Iris pigment epithelial cell (primary cell): ENCODE measurements at places on chromosomes 3 and 15.

DNA sequence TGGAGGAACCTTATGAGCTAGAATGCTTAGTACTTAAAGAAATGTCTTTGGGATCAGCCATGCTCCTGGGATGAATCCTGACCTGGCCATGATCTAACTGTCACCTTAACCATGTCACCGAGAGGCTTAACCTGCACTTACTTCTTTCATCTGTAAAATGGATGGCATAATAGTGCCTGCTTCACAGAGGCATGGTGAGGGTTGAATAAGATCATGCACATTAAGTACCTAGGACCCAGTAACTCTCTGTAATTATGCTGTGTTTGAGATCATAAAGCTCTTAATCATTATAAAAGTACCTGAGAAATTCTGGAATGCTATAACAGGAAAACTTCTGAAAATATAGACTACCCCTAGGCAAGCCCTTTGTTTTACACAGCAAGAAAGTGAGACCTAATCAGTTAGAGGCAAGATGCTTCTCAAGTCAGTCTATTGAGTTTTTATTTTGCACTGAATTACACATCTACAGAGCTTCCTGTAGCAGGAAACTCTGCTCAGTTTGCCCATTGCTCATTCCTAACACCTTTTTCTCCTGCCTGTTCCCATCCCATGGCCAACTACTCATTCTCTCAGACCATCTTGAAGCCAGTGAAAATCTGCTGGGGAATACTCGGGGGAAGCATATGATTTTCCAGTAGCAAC lies 1015.5 kb upstream of the CFAP20DC start:
- no peak for DNase-seq

GRCh38 chr15:34584330-34584668 lies 848 bp upstream of the GOLGA8B start:
- DNase-seq, result no peak

DNA sequence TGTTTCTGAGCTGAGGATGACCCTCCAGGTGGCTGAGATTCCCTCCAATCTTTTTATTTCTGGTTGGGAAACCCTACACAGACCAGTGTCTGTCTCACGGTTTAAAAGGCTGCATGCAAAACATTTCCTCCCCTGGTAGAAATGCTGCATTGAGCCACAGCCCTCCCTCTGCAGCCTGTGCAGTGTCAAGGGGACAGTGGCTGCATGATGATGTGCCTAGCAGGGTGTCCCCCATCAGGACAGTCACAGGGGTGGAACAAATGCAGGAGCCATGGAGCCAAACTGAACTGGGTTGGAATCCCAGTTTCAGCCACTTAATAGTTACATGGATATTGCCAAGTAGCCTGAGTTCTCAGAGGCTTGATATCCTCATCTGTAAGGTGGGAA lies 147.9 kb upstream of the CTDSPL start:
- no peak for DNase-seq

DNA sequence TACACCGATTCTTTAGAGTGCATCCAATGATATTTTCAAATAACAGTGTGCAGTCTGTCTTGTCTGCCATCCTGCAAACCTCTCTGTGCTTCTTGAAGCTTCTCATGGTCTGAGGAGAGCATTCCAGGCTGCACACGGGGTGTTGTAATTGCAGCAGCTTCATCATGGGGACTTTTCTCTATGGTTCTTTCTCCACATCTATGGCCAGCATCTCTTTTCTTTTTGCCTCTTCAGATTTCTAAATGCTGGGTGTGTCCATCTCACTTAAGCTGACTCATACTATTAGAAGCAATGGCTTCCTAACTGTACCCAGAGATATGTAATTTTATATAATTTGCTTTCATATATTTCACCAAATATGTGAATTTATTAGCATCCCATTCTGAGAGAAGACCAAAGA lies 63.8 kb upstream of the EPHB3 start:
- DNase-seq, result no peak

DNA sequence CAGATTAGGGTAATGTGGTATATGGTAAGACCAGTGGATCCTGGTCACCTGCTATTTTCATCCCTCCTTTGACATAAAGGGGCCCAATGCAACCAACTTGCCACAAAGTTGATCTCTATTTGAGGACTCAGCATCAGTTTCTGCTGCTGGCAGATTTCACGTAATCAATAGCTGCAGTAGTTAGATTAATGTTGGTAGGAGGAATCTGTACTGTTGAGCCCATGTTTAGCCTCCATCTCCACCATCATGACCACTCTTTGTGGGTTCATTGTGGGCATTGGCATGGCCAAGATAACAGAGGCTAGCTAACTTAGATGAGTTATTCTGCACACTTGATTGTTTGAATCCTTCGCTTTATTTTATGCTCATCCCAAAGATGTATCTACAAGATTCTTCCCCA lies 29.9 kb downstream of the CGGBP1 start:
- no peak for DNase-seq

DNA sequence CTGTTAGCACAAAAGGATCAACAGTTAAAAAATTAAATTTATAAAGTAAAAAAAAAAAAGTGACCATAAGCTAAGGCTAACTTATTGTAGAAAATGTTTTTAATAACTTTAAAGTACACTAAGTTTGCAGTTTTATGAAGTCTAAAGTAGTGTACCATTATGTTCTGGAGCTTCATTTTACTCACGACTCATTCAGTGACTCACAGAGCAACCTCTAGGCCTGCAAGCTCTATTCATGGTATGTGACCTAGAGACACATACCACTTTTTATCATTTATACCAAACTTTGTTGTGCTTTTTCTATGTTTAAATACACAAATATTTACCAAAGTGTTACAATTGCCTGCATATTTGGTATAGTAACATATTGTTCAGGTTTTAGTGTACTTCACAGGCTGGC lies 1552.3 kb downstream of the OTOL1 start:
- no peak for DNase-seq

GRCh38 chr3:29370476-29371420 lies 89.9 kb downstream of the RBMS3 start:
- DNase-seq, result no peak

DNA sequence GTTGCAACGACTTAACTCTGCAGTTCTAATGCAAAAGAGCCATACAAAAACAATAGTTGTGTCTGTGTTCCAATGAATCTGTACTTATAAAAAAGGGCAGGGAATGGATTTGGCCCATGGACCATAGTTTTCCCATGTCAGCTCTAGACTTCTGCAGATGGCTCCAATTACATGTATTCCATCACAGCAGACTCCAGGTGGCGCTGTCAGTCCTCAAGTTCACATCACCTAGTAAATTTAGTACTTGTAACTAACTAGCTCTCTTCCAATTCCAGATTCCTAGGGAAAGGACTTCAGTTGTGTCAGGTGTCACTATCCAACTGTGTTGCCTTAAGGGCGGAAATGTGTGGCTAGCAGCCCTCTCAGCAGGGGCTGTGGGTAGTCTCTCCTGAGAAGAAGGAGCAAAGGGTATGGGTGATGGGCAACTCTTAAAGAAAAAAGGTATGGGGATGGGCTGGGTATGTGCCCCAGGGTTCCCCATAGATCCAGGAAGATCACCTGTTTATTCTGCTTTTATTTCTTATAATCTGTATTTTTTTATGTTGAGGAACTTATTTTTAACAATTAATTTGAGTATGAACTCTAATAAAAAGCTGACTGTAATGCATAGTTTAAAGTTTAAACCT lies 36.2 kb downstream of the BBS4 start:
- DNase-seq, result peak; percentile 79

DNA sequence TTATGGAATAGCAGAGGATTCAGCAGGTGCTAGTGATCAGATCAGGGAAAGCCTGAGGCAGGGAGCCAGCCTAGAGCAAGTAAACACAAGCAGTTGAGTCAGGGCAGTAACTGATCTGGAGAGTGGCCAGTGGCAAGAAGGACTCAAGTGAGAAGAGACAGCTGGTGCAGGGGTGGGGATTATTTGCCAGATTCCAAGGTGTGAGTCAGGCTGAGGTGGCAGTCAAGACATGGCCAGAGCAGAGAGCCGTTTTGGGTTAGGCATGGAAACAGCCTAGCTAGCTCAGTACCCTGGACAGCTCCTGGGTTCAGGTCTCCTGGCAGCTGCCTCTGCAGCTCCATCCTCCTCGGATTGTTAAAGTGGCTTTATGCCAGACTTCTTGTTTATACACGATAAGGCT lies 281.9 kb upstream of the ONECUT1 start:
- peak; percentile 38 for DNase-seq

- peak; percentile 51 for DNase-seq
Measured at GRCh38 chr3:48504051-48504946, at the start of gene SHISA5. Gene SHISA5 (minus strand): TSS chr3:48504174. CDS start chr3:48504094, 80 bp downstream.

GRCh38 chr15:69815793-69816192 lies 281.9 kb downstream of the TLE3 start:
- no peak for DNase-seq

- DNase-seq, result no peak
Measured at GRCh38 chr3:18122264-18122663, 302.9 kb downstream of the SATB1 start.

- peak; percentile 70 for DNase-seq
Measured at GRCh38 chr15:31328428-31328968, 1.9 kb downstream of the KLF13 start.

DNA sequence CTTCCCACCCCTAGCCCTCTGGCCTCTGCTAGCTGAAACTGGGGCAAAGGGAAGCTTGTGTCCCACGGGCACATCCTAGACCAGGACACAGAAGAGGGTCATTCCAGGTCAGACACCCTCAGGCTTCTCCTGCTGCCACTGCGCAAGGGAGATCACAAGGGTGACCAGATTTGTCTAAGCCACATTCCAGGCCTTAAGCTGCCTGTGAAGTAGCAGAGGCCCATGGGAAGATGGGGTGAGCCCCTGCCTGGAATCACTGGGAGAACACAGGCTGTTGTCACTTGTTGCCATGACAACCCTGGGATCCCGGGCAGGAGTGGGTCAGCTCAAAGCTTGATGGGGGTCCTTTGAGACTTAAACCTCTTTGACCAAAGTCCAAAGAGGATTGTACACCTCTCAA lies 10.8 kb downstream of the STRA6 start:
- DNase-seq, result no peak

GRCh38 chr3:134838599-134838998 lies 43.5 kb downstream of the EPHB1 start:
- no peak for DNase-seq

GRCh38 chr3:15572138-15572537 lies 29.2 kb downstream of the HACL1 start:
- no peak for DNase-seq

DNA sequence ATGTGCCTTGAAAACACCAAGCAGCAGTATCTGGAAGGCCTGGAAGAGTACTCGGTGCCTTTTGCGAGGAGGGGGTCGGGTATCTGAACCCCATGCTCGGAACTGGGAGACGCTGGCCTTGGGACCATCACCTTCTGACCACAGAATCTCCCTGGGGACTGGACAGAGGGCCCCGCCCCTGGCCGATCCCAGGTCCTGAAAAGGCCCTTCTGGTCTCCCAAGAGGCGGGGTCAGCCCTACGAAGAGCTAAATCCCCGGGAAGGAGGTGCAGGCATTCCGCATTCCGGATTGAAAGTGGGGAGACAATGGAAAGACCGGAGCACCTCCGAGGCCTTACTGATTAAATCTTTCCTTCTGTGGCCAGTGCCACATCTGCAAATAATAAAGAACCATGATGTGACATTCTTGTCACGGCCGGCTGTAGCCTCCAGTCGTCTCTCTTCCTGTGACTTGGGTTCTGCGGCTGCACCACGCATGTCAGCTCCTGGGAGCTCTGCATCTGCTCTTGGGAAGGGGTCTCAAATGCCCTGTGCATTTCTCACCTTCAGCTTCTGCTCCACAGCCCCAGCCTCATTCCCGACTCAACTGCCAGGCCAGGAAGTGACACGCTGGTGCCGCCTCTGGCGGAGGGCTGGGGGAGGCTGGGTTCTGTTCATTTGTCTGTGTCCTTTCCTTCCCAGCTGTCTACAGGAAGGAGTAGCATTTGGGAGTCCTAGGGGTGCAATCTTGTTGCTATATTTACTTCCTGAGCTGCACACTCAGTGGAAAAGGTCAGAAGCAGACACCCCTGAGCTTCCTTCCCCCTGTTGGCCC lies 173.5 kb downstream of the KLF13 start:
- DNase-seq, result no peak

- peak; percentile 21 for DNase-seq
Measured at GRCh38 chr3:45958321-45958791, 15.1 kb downstream of the CXCR6 start.

DNA sequence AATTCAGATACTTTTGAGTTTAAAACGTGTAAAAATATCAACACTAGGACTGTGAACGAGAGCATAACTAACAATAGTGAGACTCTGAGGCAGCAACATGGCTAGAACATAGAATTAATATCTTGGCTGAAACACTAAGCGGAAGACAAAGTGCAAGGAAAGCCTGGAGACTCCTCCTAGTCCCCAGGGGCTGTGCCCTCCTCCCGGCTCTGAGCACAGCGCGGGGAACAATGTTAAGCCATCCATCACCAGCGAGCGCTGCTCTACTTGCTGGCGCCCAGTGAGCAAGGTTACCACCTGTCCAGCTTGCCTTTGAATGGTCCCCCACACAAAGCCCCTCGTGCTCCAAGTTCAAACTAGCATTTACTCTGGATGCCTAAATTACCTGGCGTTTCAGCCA lies 436.9 kb downstream of the FOXP1 start:
- no peak for DNase-seq

DNA sequence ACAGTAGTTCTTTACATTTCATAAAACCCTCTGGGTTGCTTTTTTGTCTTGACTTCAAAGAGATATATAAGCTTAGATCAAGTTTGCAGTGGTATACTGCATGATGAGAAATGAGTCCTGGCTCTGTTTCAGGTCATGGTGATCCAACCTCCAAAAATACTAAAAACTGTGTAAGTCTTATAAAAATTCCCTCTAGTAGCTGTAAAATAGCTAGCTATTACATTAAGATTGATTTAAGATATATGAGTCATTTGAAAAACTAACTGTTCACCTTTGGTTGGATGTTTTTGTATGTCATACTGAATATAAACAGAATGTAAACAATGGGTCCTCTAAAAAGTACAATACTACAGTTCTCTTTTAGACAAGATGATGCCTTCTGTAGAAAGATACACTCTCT lies 879.2 kb downstream of the ROBO1 start:
- DNase-seq, result peak; percentile 34

- no peak for DNase-seq
Measured at GRCh38 chr15:95979286-95979685, 351.2 kb upstream of the NR2F2 start.

GRCh38 chr15:67593562-67593961 lies 51.1 kb downstream of the MAP2K5 start:
- DNase-seq, result no peak

DNA sequence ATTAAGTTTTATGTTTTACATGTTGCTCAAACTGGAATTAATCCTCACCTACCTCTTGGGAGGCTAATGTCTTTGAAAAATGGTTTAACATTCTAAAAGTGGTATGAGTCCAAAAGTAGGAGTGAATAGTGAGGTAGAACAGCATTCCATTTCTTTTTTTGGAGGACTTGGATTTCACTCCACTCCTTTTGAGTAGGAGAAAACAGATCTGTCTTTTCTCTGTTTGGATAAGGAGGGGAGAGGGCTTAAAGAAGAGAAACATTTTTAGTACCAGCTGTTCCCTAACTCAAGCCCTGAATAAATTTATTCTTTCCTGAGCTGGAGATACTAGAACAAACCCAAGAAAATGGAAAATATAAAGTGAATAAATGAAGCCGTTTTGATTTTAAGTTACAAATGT lies 687.9 kb downstream of the MECOM start:
- no peak for DNase-seq
